ENCODE measurements at places on chromosomes 13 and 19.

DNA sequence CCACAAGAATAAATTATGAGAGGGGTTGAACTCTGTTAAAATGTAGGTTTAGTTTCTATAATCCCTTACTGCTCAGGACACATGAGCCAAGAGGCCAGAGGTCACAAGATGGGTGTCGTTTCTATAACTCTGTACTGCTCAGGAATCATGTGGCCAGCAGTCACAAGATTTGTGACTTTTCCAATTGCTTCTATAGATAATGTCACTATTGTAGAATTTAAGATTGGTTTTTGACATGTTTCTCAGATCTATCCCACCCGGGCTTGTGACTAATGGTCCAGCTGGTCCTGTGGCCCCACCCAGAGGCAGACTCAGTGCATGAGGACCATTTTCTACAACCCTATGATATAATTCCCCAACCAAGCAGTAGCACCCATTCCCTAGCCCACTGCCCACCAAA, 662.0 kb upstream of the KLF12 start:
- no peak for DNase-seq

GRCh38 chr19:46944123-46944748, 75.4 kb upstream of the NPAS1 start:
- DNase-seq = no peak

DNA sequence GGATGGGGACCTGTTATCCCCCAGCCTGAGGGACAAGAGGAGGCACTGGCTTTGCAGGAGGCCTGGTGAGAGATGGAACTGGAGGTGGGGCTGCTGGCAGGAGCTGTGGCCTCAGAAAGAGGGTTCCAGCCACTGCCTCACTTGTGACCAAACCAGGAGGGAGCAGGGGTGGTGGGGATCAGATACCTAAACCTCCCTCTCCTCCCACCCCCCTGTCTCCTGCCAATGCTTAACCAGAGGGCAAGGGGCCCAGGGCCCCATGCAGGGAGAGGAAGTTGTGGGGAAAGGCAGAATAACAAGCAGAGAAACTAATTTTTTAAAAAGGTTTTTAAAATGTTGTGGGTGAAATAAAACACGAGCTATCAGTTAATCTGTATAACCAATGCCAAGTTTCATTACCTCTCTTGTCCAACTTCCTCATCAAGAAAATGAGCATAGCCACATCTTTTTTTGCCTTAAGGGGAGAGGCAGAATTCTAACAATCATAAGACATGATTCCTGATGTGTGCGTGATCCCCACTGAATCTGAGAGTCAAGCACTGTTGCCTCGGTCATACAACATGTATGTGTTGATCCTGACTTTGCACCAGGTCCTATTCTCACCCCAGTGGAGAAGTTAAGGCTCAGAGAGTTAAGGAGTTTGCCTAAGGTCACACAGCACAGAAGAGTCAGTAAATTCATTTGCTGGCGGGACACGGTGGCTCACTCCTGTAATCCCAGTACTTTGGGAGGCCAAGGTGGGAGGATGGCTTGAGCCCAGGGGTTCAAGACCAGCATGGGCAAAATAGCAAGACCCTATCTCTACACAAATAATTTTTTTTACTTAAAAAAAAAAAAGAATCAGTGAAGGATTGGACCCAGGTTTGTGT, 12.9 kb downstream of the FXYD5 start:
- DNase-seq = no peak

- DNase-seq = no peak
These were observed 26.6 kb downstream of the COL4A1 start for GRCh38 chr13:110280231-110280813.

DNA sequence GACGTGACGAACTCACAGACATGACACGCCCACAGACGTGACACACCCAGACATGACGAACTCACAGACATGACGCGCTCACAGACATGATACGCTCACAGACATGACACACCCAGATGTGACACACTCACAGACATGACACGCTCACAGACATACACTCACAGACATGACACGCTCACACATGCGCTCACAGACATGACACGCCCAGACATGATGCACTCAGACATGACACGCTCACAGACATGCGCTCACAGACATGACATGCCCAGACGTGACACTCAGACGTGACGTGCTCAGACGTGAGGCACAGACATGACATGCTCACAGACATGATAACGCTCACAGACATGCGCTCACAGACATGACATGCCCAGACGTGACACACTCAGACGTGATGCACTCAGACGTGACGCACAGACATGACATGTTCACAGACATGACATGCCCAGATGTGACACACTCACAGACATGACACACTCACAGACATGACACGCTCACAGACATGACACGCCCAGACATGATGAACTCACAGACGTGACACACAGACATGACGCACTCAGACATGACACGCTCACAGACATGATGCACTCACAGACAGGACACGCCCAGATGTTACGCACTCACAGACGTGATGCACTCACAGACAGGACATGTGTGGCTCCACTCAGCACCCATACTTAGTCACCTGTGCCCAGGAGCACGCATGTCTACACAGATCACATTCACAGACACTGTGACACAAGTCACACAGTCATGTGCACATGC, 8.1 kb downstream of the ERFL start:
- DNase-seq = no peak

GRCh38 chr19:22286151-22286810, at the start of gene ZNF729:
TSS of gene ZNF729 (plus strand) at chr19:22286441. CDS start at chr19:22286526, 85 bp downstream.
- no peak for DNase-seq

- no peak for DNase-seq
These were observed 14.7 kb upstream of the DHDH start for GRCh38 chr19:48918801-48919247.

GRCh38 chr19:35106291-35106583, 9.4 kb upstream of the FXYD3 start:
- no peak for DNase-seq

DNA sequence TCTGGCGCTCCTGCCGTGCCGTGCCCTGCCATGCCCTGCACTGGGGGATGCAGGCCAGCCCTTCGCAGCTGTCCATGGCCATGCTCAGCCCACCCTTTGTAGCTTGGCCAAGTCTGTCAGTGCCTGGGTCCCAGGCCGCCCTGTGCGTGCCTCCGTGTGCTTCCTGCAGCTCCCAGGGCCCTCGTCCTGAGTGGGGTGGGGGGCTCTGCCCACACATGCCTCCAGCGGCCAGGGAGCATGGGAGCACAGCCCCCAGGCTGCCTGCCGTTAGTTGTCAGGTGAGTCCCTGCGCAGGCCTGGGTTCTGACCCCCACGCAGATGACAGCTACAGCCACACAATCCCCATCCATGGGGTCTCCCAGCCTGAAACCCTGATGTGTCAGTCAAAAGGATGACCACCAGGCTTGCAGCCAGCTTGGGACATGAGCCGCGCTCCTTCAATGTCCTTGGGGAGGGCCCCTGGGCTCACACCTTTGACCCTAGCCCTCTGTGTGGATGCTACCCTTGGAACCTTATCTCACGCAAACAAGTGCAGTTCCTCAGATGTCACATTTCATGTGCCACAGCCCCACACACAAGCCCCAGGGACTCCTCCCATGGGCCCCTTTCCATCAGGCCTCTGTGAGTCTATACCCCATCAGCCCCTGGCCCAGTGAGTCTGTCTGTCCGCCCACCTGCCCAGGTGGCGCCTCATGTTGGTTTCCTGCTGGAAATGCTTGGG, 24.5 kb downstream of the TMED1 start:
- no peak for DNase-seq

GRCh38 chr13:37290716-37291505, 185.4 kb upstream of the CSNK1A1L start:
- DNase-seq = no peak

All from activated naive CD8-positive, alpha-beta T cell treated with anti-CD3 and anti-CD28 coated beads, Interleukin-2, amount 10 ng/mL, durations not matched to agents 7 days and 5 days (primary cell).